ENCODE measurements at places on chromosomes 3 and 15. TPM values are rescaled to one million over a fixed set of nuclear protein-coding genes. Genes with fewer than 3 reads are reported as not detected.

CLEC3B gene
- 10.5 TPM for total RNA-seq

VIPR1 gene
- total RNA-seq: 5.6 TPM

TM4SF1 gene
- total RNA-seq: 299 TPM

ITPKA gene
- 1.8 TPM for total RNA-seq

PEX5L gene
- 0.27 TPM for total RNA-seq

ADAMTS17 gene
- not detected for total RNA-seq

CHRD gene
- 4.6 TPM for total RNA-seq

CKMT1A gene
- not detected for total RNA-seq

UTS2B gene
- not detected for total RNA-seq

TMCO5A gene
- 0.49 TPM for total RNA-seq

FBXL22 gene
- total RNA-seq: 0.54 TPM

SEMA3G gene
- total RNA-seq: not detected

AHSG gene
- total RNA-seq: not detected

C15orf62 gene
- total RNA-seq: 0.57 TPM

VGLL3 gene
- total RNA-seq: 47.4 TPM

MST1 gene
- total RNA-seq: 2.9 TPM

EHHADH gene
- total RNA-seq: 11.7 TPM

TP63 gene
- 0.18 TPM for total RNA-seq

GABRR3 gene
- total RNA-seq: not detected

IGSF11 gene
- total RNA-seq: not detected

SAMMSON gene
- total RNA-seq: not detected

CLASP2 gene
- 54.8 TPM for total RNA-seq

PARP6 gene
- total RNA-seq: 28.7 TPM

ARGFX gene
- not detected for total RNA-seq

ZNF662 gene
- total RNA-seq: 0.74 TPM

INSYN1 gene
- 1.2 TPM for total RNA-seq

EPHA3 gene
- total RNA-seq: 0.98 TPM

GPR171 gene
- total RNA-seq: not detected

VPS39 gene
- 174 TPM for total RNA-seq

TXNRD3 gene
- 27.9 TPM for total RNA-seq

ARL6IP5 gene
- 108 TPM for total RNA-seq

SPATA12 gene
- not detected for total RNA-seq

CD200R1 gene
- total RNA-seq: not detected

PLSCR5 gene
- not detected for total RNA-seq

MOBP gene
- not detected for total RNA-seq

TMEM115 gene
- total RNA-seq: 47.9 TPM

ASB7 gene
- total RNA-seq: 13.8 TPM

ST3GAL6 gene
- total RNA-seq: 2.3 TPM

CHRNB4 gene
- not detected for total RNA-seq

TPM1 gene
- 746 TPM for total RNA-seq

LEKR1 gene
- total RNA-seq: 0.81 TPM

CD80 gene
- total RNA-seq: not detected

SKOR1 gene
- 0.08 TPM for total RNA-seq

IL17RE gene
- 1.5 TPM for total RNA-seq

ACTRT3 gene
- 4.3 TPM for total RNA-seq

KCNH8 gene
- total RNA-seq: not detected

C3orf85 gene
- total RNA-seq: not detected

Measured in fibroblast of the aortic adventitia (primary cell).